GM20000 (cell line): ENCODE measurements at places on chromosomes 4 and X.

GRCh38 chr4:153507310-153508073 is 41.3 kb downstream of the TMEM131L start:
- DNase-seq, result no peak

- DNase-seq, result no peak
Measured at GRCh38 chr4:105496899-105497298, 23.0 kb upstream of the PPA2 start.

DNA sequence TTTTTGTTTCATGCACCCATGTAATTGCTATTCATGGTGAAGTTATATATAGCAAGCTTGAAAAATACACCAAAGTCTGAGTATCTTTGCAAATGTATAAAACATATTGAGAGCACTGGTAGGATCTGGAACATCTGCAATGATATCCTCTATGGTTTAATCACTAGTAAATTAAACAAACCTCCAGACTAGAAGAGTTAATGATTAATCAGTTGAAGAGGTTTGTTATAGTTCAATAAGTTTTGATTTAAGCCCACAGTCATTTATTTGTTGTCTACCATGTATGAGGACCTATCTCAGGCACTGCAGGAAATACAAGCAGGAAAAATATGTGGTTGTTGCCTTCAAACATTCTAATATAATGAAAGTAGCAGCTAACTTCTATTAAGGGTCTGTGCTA is 16.5 kb downstream of the CYBB start:
- DNase-seq, result no peak

- no peak for DNase-seq
Measured at GRCh38 chr4:173024203-173024602, 144.4 kb upstream of the GALNT7 start.

- DNase-seq, result no peak
Measured at GRCh38 chr4:107432451-107432850, 287.6 kb downstream of the PAPSS1 start.

DNA sequence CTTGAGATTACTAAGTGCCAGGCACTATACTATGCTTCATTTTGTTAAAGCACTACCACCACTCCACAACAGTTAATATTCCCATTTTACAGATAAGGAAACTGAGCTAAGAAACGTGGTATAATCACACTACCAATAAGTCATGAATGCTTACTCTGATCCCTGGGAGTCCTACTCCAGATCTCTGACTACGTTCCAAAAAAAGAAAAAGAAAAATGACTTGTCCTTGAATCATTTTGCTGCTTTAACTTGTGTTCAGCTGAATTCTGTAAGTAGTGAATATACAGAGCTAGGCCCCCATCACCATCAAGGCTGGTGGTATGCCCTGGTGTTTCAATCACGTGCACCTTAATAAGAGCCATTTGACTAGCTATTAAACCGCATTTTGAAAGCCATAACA is 39.4 kb downstream of the LDB2 start:
- no peak for DNase-seq

DNA sequence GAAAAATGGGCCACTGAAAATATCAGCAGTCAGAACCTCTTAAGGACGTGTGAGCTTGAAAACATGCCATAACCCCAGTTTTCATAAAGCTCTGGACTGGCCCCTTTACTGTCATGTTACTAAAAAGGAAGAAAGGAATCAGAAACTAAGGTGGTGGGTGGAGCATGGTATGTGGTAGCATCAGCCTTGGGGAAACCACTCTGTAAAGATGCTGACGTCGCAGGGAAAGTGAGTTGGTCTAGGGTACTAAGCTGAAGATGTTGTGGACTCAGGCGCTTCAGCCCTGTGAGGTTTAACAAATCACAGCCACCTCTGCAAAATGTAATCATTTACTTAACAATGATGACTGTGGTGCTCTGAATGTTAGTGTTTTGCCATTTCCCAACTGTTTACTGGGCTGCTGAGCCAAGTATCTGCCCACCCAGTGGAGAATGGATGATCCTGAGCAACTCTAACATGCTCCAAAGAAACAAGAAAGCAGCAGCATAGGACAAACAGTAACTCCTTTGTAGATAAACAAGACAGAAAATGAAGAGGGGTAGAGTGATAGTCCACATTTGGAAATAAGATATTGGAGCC is 33.4 kb downstream of the C4orf54 start:
- no peak for DNase-seq

- DNase-seq, result no peak
Measured at GRCh38 chrX:138018145-138018799, 452.3 kb downstream of the ZIC3 start.

DNA sequence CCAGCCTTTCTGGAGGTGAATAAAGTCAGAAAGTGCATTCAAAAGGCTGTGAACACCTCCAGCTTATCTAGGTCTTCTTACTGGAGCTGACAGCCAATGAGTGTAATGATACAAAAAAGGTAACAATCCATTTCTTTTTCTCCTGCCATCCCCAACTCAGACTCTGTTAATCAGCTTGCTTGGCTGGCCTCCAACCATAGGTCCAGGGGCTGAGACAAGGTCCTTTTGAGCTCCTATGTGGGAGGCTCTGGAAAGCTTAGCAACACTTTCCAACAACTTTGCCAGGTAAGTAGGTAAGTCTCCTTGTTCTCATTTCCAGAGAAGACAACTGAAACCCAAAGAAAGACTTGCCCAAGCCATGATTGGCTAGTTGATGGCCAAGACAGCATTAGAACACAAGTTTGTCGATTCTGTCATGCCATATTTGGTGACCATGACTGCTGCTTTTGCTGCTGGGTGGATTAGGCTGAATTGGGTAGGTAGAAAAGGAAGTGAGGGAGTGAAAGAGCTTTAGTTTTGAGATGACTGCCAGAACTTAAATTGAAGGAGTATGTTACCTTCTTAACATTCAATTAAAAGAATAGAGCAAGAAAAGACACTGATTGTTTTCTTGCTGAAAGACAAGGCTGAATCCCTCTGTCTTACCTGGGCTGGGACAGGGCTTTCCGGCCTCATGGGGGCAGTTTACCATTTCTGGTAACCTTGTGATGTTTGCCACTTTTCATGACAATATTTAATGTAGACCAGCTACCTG is 22.8 kb downstream of the VSIG4 start:
- peak; percentile 4 for DNase-seq

GRCh38 chr4:148978301-148978700 is 536.1 kb upstream of the NR3C2 start:
- no peak for DNase-seq

DNA sequence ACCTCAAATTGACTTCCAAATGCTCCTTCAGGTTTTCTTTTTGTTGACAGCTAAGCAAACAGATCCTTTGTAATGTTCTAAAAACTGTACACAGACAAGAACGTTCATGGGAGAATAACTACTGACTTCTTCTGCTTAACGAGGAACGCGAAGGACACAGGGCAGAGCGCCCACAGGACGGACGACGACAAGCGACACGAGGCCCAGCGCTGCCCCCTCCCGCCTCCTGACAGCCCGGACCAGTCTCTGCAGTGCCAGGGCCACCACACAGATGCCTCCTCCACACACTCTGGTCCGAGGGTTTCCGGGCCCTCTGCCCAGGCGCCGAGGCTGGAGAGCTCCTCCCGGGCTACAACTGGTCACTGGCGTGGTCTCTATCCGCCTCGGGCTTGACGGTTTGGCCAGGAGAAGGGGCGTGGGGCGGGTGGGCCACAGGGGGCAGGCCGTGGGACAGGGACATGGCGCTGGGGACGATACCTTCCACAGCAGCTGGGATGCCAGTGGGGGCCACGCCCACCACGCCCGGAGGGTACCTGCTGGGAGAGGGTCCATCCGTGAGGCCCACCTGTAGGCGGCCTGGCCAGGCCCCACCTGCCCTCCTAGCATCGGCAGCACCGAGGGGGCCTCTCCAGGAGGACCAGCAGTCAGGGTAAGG is 36.9 kb downstream of the CTBP1 start:
- no peak for DNase-seq

DNA sequence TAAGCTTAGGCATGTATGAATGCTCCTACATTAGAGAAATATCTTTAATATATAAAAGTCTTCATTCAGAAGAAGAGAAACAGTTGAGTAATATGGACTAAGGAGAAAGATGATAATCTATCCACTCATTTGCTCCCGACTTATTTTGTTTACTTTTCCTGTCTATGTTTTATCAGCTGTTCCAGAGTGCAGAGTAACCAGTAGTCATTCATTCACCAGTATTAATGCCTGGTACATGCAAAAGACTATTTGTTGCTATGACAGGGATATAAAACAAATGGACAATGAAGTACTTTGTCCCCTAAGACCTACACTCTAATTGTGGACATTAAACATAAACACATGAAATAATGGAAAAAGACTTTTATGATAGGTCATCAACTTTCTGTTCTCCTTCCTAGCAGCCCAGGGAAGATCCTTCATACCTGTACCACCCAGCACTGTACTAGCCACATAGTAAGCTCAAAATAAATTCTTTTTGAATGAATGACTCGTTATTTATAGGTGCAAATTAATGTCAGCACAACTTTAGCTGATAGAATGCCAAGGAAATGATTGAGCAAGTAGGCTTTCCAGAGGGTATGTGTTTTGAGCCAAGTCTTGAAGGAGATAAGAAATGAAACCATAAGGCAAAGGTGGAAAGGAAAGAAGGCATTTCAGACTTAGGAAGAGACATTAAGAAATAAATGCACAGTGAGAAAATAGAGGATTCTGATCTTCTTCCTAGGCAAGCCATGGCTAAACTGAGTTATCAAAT is 45.0 kb upstream of the IL13RA1 start:
- DNase-seq, result no peak

DNA sequence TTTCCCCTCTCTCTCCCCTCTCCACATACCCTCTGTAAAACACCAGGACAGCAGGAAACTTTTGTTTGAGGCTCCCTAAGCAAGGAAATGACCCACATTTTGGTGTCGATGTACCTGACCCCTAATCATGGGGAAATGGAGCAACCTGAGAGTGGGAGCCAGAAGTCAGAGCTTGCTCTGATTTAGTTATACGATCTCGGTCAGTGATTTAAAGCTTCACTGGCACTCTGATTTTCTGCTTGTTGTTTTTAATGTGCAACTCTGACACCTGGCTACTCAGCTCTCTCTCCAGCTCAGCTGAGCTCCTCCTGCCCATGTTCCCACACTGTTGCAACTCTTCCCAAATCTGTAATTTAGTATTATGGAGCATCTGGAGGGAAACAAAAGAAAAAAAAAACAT is 408.6 kb downstream of the ADAM29 start:
- no peak for DNase-seq

DNA sequence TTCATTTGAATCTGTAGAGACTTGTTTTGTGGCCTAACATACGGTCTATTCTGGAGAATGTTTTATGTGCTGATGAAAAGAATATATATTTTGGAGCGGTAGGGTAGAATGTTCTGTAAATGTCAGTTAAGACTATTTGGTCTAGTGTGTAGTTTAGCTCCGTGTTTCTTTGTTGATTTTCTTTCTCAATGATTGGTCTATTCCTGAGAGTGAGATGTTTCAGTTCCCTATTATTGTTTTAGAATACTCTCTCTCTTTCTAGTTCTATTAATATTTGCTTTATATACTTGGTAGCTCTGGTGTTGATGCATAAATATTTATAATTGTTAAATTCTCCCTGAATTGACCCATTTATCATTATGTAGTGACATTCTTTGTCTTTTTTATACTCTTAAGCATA is 236.5 kb downstream of the GLUD2 start:
- no peak for DNase-seq

DNA sequence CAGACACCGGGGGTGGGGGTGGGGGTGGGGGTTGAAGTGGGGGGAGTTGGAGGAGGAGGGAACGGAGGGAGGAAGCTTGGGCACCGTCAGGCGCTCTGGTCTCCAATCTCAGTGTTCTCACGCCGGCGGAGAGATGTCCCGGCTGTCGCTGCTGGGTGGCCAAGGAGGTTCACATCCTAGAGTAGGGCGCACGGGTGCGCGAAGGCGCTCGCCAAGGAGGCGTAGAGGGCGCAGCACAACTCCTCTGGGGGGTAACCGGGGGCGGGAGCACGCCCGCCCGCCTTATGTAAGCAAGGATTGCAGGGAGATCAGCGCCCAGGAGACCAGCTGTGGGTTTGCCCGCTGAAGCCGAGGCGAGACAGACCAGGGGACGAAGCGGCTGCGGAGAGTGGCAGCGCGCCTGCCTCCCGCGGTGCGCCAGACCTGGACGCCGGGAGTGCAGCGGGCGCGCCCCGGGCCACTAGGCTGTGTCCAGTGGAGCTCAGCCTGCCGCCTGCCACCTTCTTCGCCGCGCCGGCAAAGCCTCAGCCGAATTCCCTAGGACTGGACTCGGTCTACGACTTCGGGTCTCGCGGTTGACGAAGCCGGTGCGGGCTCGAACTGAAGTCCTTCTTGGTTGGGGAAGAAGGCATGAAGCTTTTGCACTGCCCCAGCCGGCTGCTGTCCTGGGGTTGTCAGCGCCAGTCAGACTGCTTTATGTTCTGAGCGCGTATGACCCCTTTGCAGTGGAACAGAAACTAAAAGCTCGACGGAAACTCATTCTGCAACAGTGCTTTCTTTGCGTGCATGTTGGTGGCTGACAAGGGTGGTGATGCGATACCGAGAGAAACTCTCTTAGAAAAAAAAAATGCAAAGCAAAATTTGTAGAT is 707 bp upstream of the UNC5C start:
- DNase-seq, result peak; percentile 69

DNA sequence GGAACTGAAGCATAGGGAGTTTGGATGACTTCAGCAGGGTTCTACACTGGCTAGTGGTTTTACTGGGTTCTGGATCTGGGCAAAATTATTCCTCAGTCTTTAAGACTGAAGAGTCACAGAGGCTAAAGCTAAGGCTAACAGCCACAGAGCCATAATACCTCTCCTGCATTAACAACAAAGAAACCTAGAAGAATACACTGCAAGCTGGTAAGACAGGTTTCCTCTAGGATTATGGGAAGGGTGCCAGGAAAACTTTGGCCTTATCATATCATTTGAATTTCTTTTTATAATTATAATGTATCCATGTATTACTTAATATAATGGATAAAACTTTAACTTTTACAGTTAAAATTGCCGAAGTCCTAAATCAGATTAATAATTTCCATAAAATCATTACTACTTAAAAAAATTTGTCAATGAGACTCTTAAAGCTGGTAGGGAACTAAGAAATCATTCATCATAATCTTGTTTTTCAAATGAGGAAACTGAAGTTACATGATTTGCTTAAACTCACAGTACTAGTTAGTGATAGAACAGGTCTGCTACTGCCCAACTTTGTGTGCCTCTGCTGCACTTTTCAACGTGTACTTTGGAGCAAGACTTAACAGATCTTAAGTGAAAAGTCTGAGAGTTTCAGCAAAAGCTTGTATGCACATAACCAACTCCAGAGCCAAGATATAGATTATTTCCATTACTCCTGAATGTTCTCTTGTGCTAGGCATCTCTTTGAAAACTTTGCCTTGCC is 24.2 kb upstream of the PGRMC2 start:
- no peak for DNase-seq

- no peak for DNase-seq
Measured at GRCh38 chrX:43018031-43018430, 240.1 kb upstream of the PPP1R2C start.
